ENCODE measurements at places on chromosomes 13 and 19. TPM values are rescaled to one million over a fixed set of nuclear protein-coding genes. Genes with fewer than 3 reads are reported as not detected.

GRCh38 chr19:32318884-32319520 lies 26.4 kb upstream of the ZNF507 start:
- DNase-seq, result no peak

DNA sequence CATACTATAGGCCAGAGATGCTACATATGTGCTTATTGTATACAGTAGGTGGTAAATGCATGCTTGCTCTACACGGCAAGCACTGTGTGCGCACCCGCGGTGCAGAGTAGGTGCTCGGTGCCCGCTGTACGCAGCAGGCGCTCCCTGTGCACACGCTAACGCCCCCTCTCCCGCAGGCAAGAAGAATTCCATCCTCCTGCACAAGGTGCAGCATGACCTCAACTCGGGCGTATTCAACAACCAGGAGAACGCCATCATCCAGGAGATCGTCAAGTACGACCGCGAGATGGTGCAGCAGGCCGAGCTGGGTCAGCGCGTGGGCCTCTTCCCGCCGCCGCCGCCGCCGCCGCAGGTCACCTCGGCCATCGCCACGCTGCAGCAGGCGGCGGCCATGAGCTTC lies 17.7 kb downstream of the POLRMT start:
- no peak for DNase-seq

DNA sequence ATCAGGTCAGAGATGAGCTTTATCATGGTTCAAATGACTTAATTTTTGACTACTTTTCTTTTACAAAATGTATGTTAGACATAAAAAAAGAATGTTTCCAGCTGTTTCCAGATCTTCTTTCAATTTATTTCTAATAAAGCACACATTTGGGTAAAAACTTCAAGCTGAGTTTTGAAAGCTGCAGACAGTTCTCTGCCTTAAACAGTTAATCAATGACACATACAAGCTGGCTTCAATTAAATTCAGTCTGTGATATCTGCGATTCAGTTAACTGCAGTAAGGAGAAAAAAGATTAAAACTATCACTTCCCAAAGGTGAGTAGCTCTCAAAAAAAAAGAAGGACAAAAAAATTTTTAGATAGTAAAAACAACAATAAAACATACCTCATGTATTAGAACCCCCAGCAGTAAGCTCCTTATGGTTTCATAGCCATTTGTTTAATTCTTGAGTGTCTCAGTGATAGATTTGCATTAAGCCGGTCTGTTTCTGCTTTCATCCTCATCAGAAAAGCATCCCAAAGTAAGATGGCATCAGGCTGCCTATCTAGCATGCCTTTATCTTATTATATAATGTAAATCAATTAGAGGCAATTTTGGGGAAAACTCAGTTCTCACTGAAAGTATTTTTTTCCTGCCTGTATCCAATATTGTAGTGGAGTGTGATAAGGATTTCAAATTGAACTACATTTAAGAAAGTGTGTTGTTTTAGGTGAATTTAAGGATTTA lies 81.8 kb upstream of the STARD13 start:
- no peak for DNase-seq

GRCh38 chr19:31716826-31717225 lies 367.6 kb upstream of the TSHZ3 start:
- no peak for DNase-seq

DNA sequence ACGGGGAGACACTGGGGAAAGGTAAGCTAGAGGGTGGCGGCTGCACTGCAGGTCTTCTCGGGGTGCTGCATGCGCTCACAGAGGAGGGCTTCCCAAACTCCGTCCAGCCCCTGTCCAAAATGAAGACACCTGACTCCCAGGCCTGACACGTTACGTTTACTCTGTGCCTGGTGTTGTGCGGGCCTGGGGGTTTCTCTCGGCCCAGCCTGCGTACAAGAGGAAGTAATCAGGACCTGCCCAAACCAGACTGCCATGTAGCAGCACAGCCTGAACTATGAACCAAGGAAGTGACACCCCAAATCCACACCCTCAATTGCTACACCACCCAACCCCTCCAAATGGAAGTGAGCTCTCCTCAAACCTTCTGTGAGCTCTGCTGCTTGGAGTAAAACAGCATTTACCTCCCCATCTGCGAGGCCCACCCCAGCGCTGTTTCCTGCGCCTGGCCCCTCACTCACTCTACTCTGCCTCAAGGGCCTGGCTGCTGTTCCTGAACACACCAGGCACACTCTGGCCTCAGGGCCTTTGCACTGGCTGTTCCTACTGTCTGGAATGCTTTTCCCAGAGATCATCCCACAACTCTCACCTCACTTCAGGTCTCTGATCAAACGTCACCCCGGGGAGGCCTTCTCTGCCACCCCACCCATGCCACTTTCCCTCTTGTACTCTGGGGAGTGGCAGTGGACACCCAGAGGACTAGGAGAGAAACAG lies 3.0 kb downstream of the HSPBP1 start:
- no peak for DNase-seq

GRCh38 chr19:19525611-19526380 lies 2.9 kb upstream of the YJEFN3 start:
- no peak for DNase-seq

DNA sequence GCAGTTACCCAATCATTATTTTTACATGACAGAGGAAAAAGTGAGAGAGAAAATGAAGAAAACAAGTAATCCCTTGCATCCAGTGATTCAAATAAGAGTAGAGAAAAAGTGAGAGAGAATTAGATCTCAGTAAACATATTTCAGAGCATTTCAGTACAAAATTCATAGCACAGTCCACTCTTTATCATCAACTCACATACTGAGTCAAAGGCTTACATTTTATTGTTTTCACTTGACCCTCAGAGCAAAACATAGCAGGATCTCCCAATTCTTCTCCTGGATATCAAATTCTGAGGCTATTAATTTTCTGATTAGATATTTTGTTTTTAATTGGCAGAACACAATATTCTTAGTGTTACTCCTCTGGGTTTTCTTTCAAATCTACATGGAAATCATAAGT lies 1568.3 kb upstream of the PRR20A start:
- DNase-seq, result no peak

DNA sequence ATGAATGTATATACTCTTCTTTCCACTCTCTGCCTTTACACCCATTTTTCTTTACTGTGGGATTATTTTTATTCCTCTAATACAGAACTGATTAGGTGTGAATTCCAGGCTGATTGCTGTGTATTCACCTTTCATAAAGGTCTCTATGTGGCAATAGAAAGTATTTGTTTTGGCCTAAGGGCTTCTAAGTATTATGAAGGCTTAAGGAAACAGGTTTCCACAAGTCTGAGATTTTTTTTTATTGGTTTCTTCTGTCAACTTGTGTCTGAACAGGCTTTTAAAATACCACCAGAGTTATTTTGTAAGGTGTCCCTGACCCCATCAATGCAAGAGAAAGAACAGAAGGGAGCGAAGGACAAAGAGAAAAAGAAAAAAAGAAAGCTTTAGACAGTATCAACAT lies 1102.0 kb upstream of the SPRY2 start:
- no peak for DNase-seq

DNA sequence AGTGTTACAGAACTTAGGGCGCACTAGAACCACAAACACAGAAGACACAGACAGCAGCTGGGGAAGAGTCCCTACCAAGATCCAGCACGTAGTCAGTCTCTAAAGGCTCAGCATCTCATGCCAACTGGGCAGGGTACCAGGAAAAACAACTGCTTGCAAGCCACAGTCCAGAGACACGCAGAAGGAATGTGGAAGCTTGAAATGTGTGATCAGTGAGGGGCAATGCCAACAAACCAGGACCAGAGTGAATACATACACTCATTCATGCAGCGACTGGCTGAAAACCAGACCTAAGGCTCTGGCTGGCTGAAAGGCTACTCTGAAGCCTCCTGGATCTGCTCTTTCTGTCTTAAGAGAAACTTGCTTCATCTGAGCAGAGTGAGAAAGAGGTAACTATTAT lies 1484.8 kb downstream of the EFNB2 start:
- DNase-seq, result no peak

DNA sequence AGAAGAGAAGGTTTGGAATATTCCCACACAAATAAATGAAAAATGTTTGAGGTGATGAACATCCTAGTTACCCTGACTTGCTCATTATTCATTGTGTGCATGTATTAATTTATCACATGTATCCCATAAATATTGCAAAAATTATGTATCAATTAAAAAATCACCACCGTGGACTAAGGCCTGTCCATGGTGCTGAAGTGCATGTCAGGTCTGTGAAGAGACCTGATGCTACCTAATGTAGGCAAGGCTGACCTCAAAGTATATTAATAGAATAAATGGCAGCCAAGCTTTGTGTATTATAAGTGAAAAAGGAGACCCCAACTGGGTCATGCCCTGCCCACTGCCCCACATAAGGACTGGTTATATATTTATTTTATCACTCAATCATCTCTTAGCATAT lies 34.4 kb upstream of the ZNF835 start:
- DNase-seq, result no peak

SLC25A41 gene
- polyA plus RNA-seq, result not detected

ELAVL1 gene
- 63.3 TPM for polyA plus RNA-seq

CATSPERD gene
- not detected for polyA plus RNA-seq

ATP4A gene
- polyA plus RNA-seq, result not detected

ZNF709 gene
- 1.1 TPM for polyA plus RNA-seq

ZNF560 gene
- polyA plus RNA-seq, result not detected

SNRNP70 gene
- 66.2 TPM for polyA plus RNA-seq

OVOL3 gene
- polyA plus RNA-seq, result not detected

TNFSF11 gene
- polyA plus RNA-seq, result 0.29 TPM

APOC4 gene
- polyA plus RNA-seq, result not detected
